ENCODE measurements at places on chromosomes 5 and 9. TPM values are rescaled to one million over a fixed set of nuclear protein-coding genes. Genes with fewer than 3 reads are reported as not detected.

The PCDHGA6 gene
- total RNA-seq, result 2.6 TPM

The RNF183 gene
- 0.17 TPM for total RNA-seq

The STK32A gene
- total RNA-seq, result 3.0 TPM

DNA sequence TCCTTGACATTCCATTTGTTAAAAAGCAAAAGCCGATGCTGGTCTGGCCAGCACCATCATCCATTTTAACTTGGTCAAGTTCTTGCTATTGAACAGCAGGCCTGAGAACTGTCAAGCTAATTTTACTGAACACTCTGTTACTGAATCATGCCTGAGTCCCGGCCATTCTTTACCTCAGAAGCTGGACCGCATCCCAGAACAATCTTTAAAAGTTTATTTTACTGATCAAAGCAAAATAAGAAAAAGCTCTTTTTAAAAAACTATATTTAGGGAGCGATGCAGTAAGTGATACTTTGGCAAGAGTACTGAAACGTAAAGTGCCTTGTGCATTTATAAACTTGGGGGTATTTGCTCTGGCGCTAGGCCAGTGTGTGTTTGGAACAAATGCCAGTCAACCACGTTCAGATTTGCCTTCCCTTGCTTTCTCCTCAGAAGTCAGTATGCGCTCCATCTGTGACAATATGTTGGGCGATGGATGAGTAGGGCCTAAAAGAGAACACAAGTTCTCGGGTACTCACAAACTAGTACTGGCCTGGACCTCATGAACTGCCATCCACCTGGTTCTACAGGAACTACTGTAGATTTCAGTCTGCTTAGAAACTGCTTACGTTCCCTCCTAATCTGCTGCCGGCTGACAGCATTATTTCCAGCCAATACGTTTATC, 161.9 kb downstream of the MAPKAP1 start:
- no peaks in the 10 kb centered on the region for H3K36me3 ChIP-seq
- H3K4me3 ChIP-seq, result no peak overlapping the region
- H3K27ac ChIP-seq, result no peak overlapping the region
- H3K4me1 ChIP-seq, result peaks cover 10% of the 10 kb centered on the region
- DNase-seq, result no peak
- H3K27me3 ChIP-seq, result no peaks in the 10 kb centered on the region

GRCh38 chr5:53568401-53568800, 8.0 kb downstream of the NDUFS4 start:
- no peak overlapping the region for H3K27ac ChIP-seq
- peaks cover 11% of the 10 kb centered on the region for H3K4me1 ChIP-seq
- H3K4me3 ChIP-seq, result no peak overlapping the region
- H3K27me3 ChIP-seq, result no peaks in the 10 kb centered on the region
- peaks cover 7% of the 10 kb centered on the region for H3K36me3 ChIP-seq

The MEGF10 gene
- total RNA-seq, result 24.5 TPM

- DNase-seq, result peak; percentile 85
- peaks cover 34% of the 10 kb centered on the region for H3K4me1 ChIP-seq
- peaks cover 16% of the 10 kb centered on the region for H3K36me3 ChIP-seq
- peak overlapping the region; percentile 75 for H3K4me3 ChIP-seq
- peaks cover 29% of the 10 kb centered on the region for H3K27me3 ChIP-seq
- H3K27ac ChIP-seq, result peak overlapping the region; percentile 92
These were observed 2.0 kb downstream of the PDLIM7 start for GRCh38 chr5:177495243-177496060.

The SLC27A6 gene
- 3.6 TPM for total RNA-seq

The TRAF1 gene
- 2.9 TPM for total RNA-seq

DNA sequence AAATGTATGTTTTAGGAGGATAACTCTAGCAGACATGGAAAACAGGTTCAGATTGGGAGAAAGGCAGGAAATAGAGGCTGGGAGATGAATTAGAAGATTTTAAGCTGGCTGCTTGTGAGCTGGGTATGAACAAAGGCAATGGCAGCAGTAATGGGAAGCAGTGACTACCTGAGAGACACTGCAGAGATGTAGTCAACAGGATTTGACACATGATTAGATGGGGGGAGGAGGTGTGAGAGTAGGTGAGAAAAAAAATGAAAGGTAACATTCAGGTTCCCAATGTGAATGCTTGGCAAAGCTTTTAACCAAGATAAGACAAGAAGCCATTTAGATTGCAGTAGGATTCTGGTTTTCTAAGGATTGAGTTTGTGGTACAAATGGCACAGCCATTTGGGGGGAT, 22.8 kb upstream of the IFNE start:
- H3K36me3 ChIP-seq, result no peaks in the 10 kb centered on the region
- DNase-seq, result no peak
- peaks cover 12% of the 10 kb centered on the region for H3K4me1 ChIP-seq
- no peaks in the 10 kb centered on the region for H3K27me3 ChIP-seq
- H3K27ac ChIP-seq, result no peak overlapping the region

DNA sequence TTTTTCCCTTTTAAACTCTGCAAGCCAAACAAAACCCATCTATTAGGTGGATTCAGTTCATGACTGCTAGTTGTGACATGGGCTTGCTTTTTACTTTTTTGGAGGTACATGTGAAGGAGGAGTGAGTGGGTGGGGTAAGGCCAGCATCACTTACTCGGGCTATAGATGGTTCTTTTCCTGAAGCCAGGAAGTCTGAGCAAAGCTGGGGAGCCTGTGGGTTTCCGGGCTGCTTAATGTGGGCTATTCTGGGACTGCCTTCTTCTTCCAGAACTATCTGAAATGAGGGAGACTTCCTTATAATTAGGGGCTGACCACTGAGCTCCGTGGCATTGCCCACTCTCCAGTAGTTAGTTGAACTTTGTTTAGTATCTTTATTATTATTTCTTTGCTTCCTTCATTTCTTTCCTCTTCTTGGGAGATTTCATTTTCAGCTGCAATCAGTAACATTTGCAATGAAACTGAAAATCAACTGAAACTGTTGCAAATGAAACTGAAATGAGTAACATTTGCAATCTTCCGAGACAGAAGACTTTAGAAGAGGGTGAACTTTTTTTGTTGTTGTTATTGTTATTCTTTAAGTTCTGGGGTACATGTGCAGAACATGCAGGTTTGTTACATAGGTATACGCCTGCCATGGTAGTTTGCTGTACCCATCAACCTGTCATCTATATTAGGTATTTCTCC, 204.9 kb downstream of the LRRC70 start:
- no peaks in the 10 kb centered on the region for H3K36me3 ChIP-seq
- no peak for DNase-seq
- H3K27ac ChIP-seq, result no peak overlapping the region

DNA sequence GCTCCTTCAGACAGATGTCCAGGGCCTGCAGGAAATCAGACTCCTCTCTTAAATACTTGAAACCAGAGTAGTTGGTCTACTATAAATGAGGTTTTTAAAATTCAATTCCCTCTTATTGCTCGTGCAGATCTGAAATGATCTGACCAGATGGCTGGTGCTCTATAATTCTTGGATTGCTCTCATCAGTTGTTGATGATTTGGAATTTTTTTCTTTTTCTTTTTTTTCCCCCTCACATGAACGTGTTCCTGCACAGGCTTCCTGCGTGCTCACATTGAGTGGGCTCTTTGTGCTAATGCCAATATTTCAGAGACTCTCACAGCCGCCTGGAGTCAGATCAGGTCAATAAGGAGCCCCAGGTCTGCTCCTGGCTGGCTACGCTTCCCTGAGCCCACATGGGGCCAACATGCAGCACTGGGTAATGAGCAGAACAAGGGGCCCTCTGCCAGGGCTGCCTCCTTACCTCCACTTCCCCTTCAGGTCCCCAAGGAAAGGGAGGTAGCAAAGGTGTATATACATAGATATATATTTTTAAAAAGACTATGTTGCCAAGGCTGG, 82.0 kb downstream of the SIL1 start:
- no peak overlapping the region for H3K4me3 ChIP-seq
- H3K36me3 ChIP-seq, result peaks cover 9% of the 10 kb centered on the region
- DNase-seq, result no peak
- no peaks in the 10 kb centered on the region for H3K27me3 ChIP-seq
- H3K4me1 ChIP-seq, result no peaks in the 10 kb centered on the region

Data from WTC11 (cell line).